ENCODE measurements at places on chromosomes 12 and 14.

DNA sequence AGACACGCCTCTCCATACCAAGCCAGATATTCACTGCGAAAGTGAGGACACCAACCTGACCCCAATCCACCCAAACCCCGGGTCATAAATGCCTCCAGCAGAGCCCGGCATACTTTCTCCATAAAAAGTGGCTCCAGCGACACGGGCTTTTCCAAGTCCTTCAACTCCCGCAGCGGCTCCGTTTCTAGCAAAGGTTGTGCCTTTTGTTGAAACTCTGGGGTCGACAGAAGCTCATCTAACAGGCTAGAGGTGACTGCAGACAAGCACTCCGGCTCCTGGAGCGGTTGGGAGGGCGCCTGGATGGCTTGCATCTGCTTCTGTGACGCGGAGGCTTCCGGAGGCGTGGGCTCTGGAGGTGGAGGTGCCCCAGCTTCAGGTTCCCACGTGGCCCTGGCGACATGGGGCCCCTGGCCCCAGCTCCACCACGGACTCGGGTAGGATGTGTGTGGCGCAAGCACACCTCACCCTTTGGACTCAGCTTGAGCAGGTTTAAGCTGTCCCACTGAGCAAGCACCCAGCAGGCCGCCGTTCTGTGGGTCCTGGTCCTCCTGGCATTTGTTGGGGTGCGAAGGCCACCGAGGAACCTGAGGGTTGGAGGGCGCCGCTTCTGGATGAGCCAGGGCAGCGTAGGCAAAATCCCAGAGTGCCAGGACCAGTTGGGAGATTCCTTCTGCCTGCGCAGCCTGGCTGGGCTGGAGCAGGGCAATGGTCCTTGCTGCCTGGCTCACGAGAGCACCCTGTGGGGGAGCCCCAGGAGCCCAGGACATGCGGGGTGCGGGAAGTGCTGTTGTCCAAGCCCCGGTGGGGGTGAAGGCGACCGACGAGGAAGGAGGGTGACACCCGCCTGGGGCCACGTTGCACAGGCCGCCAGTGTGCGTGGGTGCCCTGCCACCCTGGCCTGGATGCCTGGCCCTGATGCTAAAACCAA, 186.3 kb downstream of the ALG10 start:
- DNase-seq = no peak

GRCh38 chr14:90107789-90108188, 46.0 kb downstream of the KCNK13 start:
- DNase-seq = no peak

GRCh38 chr14:93493054-93493453, 62.3 kb downstream of the UNC79 start:
- DNase-seq = no peak

DNA sequence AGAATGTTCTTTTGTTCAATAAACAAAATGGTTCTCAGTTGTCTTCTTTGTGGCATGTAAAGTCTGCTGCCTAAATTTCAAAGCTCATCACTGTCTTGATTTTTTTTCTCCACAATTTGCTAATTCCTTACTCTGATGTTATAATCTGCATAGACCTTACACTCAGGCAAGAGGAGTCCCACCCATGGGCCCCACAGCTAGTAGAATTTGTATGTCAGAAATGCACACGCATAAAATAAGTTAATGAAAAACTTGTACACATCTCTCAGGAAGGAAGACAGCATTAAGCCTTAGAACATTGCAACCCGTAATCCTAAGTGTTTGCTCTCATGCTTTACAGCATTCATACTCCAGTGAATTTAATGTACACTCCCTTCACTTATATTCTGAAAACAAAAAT, 280.8 kb downstream of the ATXN7L3B start:
- no peak for DNase-seq

- no peak for DNase-seq
These were observed 495.2 kb upstream of the SOX5 start for GRCh38 chr12:24444634-24445033.
